NCI-H510A (cell line): ENCODE measurements at places on chromosomes 6 and 20.

- no peak for DNase-seq
These were observed 104.1 kb downstream of the B3GAT2 start for GRCh38 chr6:70852667-70853246.

- no peak for DNase-seq
These were observed 17.7 kb downstream of the TPBG start for GRCh38 chr6:82381278-82381677.

DNA sequence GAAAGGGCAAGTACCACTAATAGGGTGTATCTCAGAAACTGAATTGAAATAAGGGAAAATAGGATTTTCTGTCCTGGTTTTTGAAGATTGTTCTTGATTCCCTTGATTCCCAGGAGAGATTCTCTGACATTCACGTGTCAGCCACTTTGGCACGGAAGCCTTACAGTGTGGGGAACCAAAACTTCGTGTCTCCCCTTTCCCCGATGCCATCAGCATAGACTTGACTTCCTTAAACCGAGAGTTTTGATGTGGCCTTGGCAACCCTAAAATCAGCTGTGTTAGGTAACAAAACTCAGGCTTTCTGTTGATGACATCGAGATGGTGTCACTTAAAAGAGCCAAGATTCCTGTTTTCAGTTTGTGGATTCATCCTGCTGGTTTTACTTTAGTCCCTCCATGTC is 7.5 kb downstream of the HMGN4 start:
- no peak for DNase-seq

DNA sequence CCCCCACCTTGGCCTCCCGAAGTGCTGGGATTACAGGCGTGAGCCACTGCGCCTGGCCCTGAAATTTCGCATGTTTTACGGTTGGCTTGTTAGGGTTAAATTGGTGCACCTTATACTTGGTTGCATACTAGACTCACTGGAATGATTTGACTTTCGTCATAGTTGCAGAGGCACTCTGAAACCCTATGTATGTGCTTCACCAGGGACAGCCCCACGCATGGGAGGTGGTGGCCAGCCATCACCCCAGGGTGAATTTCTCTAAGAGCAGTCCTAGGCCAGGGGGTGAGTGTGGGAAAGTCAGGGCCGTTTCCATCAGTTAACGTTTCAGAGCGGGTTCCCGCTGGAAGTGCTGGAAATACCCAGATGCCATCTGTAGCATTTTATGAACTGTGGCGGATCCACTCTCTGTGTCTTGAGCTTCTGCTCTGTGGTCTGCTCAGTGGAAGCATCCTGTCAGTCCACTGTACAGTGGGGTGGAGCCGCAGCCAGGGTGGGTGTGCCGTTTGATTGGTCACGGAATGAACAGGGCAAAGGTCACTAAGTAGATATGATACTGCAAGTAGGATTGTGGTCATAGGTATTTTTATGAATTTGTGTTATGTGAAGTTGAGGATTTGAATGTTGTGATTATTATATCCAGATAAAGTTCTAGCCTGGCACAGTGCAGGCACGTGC is 13.2 kb downstream of the DNAJC5 start:
- no peak for DNase-seq

- no peak for DNase-seq
These were observed 3.9 kb upstream of the ZBP1 start for GRCh38 chr20:57624124-57624523.

DNA sequence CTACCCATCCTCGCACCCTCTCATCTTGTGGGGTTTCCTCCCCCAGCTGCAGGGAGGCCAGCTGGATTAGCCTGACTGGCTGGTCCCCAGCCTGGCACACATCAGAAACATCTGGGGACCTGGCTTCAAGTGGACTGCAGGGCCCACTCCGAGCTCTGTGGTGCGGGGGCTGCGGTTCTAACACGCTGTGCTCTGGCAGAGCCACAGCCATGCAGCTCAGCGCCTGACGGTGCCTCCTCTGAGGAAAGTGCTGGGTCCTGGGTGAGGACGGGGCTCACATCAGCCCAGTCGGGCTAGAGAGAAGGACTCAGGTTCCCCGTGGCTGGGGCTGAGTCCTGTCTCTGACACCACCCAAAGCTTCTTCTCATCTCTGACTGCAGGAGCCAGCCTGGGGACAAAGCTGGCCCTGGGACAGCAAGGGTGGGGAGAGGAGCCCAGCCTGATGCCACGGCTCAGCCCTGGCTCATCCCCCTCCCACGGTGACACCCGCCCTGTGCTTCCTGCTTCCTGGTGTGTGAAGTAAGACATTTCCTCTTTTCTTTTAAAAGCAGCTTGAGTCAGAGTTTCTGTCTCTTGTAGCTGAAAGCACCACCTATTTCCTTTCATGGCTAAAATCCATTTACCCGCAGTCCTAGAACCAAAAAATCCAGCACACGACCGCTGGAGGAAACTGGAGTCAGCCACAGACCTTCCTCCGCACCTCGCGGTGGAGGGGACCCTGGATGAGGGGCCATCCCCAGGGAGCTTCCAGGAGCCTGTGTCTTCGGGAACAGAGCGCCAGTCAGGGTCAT is 127.4 kb upstream of the AFDN start:
- DNase-seq = no peak

DNA sequence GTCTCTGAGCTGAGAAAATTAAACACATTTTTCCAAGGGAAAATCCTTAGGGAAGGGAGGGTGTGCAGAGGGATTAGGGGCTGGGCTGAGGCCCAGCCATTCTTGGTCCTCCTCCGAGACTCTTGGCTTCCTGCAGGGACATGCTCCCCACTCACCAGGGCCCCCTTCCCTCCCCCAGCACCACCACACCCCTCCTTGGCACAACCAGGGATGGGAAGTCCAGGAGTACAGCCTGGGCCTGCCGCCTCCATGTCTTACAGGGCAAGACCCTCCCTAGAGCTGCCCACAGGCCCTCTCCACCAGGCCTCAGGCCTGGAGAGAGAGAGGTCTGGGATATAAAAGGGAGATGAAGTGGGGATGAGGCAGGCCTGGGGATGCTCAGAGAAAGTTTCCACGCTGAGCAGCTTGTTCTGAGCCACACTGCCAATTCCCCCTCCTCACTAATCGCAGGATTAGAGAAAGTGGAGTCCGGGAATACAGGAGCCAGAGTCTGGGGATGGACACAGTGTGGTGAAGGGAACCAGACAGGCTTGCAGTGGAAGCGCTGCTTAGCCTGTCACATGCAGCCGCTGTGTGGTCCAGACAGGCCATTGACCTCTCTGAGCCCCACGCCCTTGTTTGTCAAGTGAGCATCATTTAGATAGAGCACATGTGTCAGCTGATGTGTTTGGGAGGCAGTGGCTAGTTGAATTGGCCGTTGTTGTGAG is 105.5 kb downstream of the MRPL14 start:
- no peak for DNase-seq
